ENCODE measurements at places on chromosomes 3 and 15.

- no peak for DNase-seq
These were observed 853 bp downstream of the TEX264 start for GRCh38 chr3:51671734-51672475.

DNA sequence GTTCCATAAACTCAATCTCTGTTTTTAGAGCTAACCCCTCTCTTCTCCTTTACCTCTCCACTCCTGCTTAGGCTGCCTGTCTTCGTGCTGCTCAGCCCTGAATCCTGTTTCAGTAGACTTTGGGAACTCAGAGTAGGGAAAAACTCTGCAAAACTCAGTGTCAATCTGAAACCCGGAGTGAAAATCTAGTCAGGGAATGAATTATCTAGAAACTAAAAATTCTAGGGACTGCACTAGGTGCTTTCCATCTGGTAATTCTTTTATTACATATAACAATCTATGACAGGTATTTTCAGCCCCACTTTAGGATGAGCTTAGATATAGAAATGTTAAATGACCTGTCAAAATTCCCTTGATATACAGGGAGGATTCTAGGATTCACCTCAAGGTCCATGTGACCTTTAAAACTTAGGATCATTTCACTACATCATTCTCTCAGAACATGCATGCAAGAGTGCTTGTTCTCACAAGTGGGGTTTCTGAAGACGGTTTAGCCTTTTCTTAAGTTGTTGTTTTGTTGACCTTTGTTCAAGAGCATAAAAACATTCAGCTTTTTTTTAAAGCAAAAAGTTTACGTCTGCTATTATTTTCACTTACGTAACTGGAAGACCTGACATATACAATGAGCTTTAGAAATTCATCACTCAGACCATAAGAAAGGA lies 108.2 kb upstream of the MBNL1 start:
- DNase-seq, result no peak

DNA sequence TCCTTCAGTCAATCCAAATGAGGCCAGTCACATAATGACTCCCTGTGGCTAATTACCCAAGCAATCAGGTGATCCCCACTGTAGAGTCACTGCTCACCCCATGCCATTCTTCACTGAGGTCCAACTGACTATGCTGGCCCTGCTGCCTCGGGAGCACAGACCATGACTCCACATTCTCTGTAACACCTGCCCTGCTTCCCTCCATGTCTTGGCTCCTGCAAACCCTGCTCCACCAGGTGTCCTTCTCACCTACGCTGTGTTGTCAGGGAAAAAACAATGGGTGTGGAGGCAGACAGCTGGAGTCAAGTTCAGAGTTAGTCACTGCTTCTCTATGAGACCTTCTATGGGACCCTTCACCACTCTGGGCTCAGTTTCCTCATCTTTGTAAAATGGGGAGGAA lies 6.1 kb upstream of the SFMBT1 start:
- DNase-seq, result no peak

GRCh38 chr15:34953851-34954250 lies 15.7 kb downstream of the AQR start:
- DNase-seq, result no peak

DNA sequence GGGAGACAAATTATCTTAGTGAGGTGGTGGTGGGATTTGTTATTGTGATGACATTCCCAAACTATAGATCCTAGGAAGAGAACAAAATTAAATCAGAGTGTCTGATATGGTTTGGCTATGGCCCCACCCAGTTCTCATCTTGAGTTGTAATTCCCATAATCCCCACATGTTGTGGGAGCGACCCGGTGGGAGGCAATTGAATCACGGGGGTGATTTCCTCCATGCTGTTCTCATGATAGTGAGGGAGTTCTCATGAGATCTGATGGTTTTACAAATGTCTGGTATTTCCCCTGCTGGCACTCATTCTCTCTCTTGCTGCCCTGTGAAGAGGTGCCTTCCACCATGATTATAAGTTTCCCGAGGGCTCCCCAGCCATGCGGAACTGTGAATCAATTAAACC lies 62.0 kb downstream of the RPL22L1 start:
- no peak for DNase-seq
